ENCODE measurements at places on chromosomes 16 and 17. TPM values are rescaled to one million over a fixed set of nuclear protein-coding genes. Genes with fewer than 3 reads are reported as not detected.

The SETD6 gene
- total RNA-seq = 10.9 TPM

The SPATA32 gene
- under 0.01 TPM for total RNA-seq

The ZFP90 gene
- total RNA-seq = 19.6 TPM

The TPPP3 gene
- 0.11 TPM for total RNA-seq

The CACNG3 gene
- total RNA-seq = not detected

Measured in dermis lymphatic vessel endothelial cell (primary cell).